CD4-positive, alpha-beta T cell treated with Interleukin-6 at 100 ng/mL for 8 hours (primary cell): ENCODE measurements at places on chromosomes 12 and 14.

DNA sequence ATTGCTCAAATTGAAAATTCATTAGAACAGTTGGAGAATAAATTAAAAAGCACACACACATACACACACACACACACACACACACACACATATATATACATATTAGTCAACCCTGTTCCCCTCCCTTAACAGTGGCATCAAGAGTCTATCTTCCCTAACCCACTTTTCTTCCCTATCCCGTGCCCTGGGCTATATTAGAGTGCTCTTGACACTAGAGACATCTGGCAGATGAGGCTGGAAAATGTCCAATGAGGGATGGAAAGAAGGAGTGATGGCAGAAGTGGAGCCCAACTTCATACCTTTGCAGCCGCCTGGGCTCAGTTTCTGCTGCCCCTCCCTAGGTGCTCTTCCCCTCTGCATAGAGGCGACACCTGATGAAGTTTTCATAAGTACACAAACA is 172.4 kb upstream of the NUDT4 start:
- no peak for DNase-seq

DNA sequence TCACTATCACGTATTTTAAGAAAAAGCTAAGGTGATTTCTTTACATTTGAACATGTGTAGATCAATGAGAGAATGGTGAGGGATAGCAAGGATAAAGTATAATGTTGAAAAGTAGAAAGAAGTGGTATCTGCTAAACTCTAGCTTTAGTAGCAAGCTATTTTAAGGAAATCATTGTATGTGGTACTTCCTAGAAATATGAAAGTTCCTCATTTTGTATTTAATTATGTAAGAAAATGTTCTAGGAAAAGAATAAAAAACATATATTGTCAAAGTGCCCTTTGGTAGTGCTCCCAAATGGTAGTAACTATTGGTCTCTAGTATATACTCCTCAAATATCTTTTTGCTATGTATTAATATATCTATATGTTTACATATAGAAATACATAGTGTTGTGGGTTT is 35.7 kb downstream of the RAB21 start:
- no peak for DNase-seq

DNA sequence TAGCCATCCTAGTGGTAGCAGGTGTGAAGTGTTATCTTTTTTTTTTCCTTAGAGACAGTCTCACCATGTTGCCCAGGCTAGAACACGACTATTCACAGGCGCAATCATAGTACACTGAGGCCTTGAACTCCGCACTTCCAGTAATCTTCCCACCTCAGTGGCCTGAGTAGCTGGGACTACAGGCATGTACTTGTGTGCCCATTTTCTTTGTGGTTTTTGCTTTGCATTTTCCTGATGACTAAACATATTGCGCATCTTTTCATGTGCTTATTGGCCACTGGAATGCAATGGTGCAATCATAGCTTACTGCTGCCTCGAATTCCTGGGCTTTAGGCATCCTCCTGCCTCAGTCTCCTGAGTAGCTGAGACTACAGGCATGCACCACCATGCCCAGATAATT is 33.3 kb upstream of the GCH1 start:
- DNase-seq, result no peak

- no peak for DNase-seq
Measured at GRCh38 chr12:77918046-77918445, 87.4 kb downstream of the NAV3 start.

GRCh38 chr12:5988659-5989116 is 43.6 kb upstream of the ANO2 start:
- peak; percentile 49 for DNase-seq

DNA sequence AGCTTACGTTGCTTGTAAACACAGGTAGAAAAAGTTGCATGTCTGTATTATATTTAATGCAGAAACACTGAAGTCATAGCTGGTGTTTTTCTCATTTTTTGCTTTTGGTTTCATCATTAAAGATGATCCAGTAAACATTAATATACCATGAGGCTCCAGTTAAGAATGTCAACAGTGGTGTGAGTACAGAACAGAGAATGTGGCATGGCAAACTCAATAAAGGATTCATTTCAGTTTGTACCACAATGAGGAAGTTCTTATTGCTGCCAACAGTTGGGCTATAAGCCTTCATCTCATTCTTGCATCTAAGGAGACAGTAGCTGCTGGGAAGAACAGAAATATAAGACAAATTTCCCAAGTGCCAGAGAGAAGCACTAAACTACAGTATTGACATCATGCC is 72.1 kb upstream of the ST8SIA1 start:
- DNase-seq, result no peak

DNA sequence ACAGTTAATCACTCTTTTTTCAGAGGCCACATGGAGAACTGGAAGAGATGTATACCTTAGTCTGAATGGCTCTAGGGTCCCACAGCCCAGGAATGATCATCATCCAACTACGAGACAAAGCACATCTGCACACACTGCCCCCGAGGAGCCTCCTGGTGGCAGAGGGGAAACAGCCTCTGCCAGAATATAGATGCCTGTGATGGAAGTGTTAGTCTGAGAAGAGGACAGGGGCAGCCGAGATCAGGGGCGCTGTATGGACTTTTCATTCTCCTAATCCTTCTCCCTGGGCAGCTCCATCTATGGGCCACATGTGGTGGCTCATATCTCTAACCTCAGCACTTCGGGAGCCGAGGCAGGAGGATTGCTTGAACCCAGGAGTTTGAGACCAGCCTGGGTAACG is 82.8 kb upstream of the CAPRIN2 start:
- no peak for DNase-seq

GRCh38 chr12:90010089-90010488 is 301.5 kb upstream of the ATP2B1 start:
- DNase-seq, result no peak

DNA sequence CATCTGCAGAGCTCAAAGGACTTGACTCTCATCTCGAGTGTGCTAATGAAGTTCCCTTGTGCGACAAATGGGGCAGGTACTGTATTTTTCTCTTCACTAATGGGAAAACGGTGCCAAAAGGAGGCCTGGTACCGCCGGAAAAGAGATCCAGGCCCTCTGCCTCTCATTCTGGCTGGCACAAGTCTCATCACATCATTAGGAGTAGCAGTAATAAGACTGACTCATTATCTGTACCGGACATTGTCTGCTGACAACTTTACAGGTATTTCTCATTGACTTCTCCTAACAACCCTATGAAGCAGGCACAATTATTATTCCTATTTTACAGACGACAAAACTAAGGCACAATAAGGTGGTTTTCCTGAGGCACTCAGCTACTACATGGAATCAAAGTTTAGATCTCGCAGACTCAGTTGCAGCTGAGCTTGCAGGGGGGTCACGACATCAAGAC is 668 bp downstream of the APPL2 start:
- DNase-seq, result no peak

DNA sequence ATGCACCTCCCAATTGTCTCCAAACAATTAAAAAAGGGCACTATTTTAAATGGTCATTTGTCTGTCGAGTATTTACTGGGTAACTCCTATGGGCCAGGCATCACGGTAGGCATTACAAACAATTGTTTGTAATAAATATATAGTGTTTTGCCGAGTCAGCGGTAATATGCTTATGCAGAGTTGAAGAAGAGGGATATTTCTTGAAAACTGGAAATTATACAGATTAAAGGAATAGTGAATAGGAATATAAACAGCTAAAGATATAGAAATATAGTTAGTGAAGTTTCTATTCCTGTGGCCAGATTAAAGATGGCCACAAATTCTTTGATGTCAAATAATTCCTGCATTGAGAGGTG is 13.5 kb upstream of the CRADD start:
- no peak for DNase-seq

- no peak for DNase-seq
Measured at GRCh38 chr12:43004908-43005307, 415.4 kb upstream of the PRICKLE1 start.

GRCh38 chr14:63895510-63895909 is 42.7 kb downstream of the SYNE2 start:
- no peak for DNase-seq

GRCh38 chr14:64691376-64691775 is 12.8 kb upstream of the PLEKHG3 start:
- DNase-seq, result no peak

DNA sequence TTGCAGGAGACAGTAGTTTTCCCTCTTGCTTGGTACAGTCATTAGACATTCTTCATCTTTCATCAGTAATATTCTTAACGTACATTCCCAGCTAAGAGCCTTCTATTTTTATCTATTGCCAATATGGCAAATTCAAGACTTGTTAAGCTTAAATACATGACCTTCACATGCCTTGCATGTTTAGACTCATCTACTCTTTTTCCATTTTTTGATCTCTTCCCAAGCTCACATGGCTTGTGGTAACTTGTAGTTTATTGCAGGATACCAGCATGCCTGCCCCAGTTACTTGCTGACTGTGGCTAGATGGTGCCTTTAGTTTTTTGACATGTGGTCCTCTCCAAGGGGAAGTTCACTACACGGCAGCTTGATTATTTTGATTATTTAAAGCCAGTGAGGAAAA is 729.0 kb downstream of the SLC6A15 start:
- no peak for DNase-seq

- DNase-seq, result peak; percentile 6
Measured at GRCh38 chr12:26274441-26275312, 79.3 kb downstream of the SSPN start.

DNA sequence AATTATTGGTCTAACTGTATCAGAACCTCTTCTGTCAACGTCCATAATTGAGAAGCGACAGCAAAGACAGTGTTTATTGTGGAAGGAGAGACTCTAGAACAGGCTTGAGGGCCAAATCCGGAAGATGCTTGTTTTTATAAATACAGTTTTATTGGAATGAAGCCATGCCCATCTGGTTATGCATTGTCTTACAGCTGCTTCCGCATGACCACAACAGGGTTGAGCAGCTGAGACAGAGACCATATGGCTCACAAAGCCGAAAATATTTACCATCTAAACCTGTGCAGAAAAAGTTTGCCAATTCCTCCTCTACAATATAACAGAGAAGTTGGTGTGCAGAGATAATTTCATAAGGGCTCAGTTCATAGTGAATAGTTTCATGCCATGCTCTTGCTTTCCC is 24.5 kb downstream of the PRKAB1 start:
- DNase-seq, result no peak

DNA sequence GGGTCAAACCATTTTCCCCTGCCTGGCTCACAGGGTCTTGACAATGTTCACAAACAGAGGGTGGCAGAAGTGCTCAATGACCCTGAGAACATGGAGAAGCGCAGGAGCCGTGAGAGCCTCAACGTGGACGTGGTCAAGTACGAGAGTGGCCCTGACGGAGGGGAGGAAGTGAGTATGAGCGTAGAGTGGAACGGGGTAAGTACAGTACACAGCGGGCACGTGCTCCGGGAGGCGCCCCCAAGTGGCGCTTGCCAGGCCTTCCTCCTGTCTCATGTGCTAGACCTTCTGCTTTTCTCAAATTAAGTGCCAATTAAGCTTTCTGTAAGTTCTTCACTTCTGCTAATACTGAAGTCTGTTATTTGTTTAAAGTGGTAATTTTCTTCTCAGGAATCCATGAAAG is 35.9 kb downstream of the XRCC3 start:
- DNase-seq, result peak; percentile 21

GRCh38 chr12:42162965-42163364 is 18.3 kb upstream of the GXYLT1 start:
- DNase-seq, result no peak

- peak; percentile 5 for DNase-seq
Measured at GRCh38 chr12:49706351-49707127, 666 bp downstream of the FMNL3 start.

GRCh38 chr14:62126879-62127478 is 364.8 kb downstream of the SNAPC1 start:
- peak; percentile 31 for DNase-seq

- DNase-seq, result no peak
Measured at GRCh38 chr14:60195179-60195810, 30.1 kb upstream of the DHRS7 start.

DNA sequence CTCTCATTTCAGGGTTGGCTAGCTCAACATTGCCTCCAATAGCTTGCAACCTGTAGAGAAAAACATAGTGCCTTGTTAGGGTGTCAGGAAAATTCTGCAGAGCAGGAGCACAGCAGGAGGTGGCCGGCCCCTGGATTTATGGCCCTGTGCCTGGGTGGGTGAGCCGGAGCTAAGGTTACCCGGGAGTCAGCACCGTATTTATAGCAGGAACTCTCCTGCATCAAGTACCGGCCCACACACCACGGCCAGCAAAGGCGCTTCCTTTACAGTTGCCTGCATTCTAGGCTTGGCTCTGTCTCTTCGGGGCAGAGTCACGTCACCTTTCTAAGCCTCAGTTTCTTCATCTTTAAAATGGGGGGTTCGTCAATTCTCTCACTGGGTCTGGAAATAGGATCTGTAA is 52.8 kb upstream of the EML1 start:
- no peak for DNase-seq

DNA sequence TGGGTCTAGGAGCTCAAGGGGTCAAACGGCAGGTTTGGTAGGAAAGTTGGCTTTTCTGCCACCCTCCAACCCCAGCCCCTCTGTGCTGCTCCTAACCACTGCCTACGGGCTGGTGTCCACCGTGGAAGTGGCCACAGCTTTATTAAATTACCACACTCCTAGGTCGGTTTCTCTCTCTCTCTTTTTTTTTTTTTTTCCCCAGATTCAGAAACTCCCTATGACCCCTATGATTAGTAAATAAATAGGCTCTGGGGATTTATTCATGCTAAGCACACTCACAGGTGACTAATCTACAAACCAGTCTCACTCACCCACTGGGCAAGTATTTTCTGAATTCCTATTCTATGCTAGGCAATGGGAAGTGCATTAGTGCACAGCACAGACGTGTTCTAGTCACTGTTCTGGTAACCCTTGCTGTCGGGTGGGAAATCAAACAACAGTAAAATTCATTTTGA is 8.7 kb upstream of the DDX47 start:
- DNase-seq, result no peak

DNA sequence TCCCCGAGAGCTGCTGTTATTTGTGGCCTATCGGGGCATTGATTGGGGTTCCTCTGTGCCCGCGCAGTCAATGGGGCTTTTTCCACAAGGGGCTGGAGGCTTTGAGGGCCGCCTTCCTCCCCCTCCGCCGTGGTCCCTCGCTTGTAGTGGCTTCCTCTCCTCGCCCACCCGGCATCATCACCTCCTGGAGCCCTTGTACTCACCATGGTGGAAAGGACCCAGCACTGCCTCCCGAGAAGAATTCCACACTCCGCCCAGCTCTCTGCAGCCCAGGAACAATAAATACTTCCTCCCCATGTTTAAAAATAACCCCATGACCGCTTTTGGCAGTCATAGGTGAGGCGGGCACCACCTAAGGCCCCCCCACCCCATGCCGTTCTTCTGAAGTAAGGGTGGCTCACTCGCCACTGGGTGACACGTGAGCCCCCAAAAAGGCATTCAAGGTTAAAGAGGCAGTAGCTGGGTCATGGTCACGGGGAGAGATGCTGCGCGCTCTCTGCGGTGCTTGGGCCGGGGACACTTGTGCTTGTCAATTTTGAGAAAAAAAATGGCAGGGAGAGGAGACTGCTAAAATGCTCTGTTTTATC is at the start of gene MYL2:
MYL2 (minus strand) TSS at position 256 of the 587 bp plus-strand sequence; CDS start at position 206, 50 bp downstream.
- DNase-seq, result no peak

- no peak for DNase-seq
Measured at GRCh38 chr12:59119676-59120075, 199.4 kb upstream of the LRIG3 start.

- DNase-seq, result peak; percentile 76
Measured at GRCh38 chr12:107320929-107321631, 227.7 kb upstream of the CRY1 start.

GRCh38 chr14:71328183-71328582 is 420.9 kb downstream of the PCNX1 start:
- no peak for DNase-seq
